Hypothalamus (tissue), 51 donors: ENCODE measurements at places on chromosomes 5 and 9.

DNA sequence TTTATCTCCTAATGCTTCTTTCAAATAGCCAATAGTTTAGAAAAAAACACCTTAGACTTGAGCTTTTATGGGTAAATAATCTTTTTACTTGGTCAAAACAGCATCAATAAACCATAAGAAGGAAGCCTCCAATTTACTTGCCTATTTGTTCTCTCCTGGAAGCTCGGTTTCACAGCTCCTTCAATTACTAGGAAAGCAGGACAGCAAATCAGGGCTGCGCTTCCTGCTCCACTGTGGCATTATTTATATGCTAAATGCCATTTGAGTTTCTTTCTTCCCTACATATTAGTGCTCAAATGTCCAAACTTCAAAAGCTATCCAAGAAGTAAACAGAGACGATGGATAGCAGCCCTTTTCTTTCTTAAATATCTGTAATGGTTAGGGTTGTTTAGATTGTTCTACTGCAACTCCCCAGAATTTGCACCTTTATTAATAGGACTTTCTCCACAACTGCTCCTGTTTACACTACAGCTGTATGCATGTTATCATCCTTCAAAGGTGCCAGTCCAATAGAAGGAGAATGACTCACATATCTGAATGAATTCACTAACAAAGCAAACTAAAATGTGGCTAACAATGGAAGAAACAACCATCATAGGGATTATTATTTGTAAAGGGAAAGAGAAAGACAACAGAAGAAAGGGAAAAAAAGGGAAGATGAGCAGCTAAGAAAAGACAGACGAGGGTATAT is 58.7 kb downstream of the MED27 start:
- no peak for DNase-seq

DNA sequence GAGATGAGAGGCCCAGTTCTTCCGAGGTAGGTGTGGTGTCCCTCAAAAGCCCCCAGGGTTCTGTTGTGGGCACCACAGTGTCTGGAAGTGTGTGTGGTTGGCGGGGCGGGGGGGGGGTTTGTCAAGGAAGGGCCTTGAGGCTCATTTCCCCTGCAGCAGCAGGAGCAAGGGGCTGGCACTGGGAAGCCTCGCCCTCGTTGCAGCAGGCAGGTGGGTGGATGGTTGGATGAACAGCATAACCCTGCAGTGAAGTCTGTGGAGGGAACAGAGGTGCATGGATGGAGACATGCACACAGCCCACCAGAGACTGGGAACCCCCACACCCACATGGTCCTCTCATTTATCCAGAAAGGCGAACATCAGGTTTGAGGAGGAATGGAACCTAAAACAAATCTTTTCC is 2.0 kb upstream of the SPATA31E1 start:
- no peak for DNase-seq

DNA sequence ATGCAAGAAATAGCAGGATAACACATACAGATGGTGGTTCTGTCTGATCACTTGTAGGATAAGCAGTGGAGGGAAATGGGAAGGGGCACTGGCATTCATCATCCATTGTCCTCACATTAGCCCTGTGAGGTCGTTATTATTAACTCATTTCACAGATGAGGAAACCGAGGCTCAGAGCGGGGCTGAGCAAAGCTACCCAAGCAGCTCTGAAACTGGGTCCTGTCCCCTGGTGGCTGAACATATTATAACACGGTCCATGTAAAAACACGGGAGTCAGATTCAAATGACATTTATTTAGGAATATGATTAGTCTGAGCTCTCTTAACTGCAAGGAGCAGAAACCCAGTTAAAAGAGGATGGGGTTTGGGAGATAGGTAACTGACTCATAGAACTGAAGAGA is 43.1 kb downstream of the HRH2 start:
- DNase-seq, result no peak

- no peak for DNase-seq
These were observed 122.4 kb upstream of the MVB12B start for GRCh38 chr9:126204197-126204596.

- DNase-seq, result no peak
These were observed 868.0 kb upstream of the CTNND2 start for GRCh38 chr5:12772276-12772675.
